ENCODE measurements at places on chromosomes 3 and 15.

DNA sequence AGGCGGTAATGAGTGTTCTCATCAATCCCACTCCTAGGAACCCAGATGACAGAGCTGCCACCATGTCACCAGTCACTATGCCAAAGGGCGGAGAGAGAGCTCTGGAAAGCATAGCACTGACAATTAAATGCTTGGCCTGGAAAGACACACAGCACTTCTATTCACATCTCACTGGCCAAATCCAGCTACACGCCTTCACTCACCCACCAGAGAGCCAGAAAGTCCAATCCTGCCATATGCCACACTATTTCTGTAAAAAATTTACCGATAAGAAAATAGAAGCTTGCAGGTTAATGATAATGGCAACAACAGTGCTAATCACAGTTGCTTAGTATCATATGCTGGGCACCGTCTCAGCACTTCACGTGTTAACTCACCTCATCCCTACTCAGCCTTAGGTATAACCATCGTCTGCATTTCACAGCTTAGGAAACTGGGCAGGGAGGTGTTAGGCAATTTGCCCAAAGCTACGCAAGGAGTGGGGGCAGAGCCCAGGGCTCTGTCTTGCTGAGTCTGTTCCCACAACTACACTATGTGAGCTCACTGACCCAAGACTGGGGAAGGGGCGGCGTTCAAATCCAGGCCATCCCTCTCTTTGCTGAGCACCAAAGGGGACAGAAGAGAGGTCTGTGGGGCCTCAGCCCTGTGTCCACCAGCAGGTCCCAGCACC is 16.5 kb downstream of the KLHL25 start:
- no peak for DNase-seq

DNA sequence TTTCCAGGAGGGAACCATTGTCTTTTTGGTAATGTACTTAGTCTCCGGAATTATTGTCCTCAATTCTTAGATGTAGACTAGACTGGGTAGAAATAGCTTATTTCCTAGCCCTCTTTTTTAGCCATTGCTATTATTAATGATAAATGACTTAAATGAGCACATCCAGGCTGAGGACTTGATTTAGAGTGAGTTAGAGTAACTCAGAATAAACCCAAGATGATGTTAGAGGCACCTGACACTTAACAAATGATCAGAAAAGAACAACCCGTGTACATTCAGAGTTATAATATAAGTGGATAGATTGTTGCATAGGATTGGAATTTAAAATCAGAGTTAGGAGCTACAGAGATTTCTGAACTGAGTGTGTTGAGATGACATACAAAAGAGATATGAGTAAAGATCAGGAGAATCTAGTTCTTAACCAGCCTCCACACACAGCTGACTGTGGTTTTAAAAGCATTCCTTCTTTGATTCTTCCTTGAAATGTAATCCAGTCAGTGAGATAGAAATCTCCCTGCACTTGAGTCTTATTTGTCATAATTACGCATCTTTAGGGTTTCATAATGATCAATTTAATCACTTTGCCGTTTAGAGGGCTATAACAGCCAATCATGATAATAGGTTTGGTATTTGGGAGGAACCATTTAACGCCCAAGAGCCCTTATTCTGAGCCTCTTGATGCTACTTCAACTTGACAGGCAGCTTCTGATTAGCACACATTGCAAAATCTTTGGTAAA is 366.5 kb downstream of the GAP43 start:
- no peak for DNase-seq

DNA sequence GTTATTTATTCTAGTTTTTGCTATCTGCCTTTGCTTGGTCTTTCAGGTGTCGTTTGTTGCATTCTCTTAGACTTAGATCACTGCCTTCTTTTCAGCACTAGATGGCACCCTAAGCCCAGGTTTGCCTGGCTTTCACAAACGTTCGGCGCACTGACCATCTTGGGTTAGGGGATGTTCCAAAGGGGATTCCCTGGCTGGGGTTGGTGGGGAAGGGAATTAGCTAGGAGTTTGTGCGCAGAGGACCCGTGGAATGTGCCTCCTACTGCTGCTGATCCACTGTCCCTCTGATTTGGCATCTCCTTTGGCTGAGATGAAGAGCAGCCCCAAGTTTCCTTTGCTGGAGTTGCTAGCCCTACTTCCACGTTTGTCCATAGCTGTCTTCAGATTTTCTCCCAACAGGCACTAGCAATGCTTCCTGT is 33.9 kb downstream of the PFN2 start:
- DNase-seq: no peak

DNA sequence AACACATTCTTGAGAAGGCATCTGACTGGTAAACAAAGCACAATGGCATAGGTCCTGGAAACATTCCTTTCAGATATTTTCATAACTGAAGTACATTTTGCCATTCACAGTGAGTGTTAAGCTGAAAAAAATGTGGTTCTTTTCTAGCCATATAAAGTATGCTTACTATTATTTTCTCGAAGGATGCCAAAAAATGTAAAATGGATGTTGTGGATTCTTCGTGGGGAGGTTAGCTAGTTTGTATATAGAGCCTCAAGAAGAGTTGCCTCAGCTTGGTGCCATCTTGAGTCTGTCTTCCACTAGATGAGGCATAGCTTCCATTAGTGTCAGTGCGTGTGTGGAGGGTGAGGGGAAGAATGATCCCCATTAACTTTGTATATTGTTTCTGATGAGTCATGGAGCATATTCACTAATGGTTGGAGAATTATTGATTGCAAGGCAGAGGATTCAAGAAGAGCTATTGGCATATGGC is 4.1 kb downstream of the MBNL1 start:
- DNase-seq: no peak

- no peak for DNase-seq
Measured at GRCh38 chr15:73153024-73153423, 100.8 kb downstream of the NEO1 start.

GRCh38 chr3:31288641-31289100 is 244.1 kb upstream of the STT3B start:
- peak; percentile 5 for DNase-seq

- no peak for DNase-seq
Measured at GRCh38 chr3:173006006-173006405, 135.0 kb downstream of the SPATA16 start.

DNA sequence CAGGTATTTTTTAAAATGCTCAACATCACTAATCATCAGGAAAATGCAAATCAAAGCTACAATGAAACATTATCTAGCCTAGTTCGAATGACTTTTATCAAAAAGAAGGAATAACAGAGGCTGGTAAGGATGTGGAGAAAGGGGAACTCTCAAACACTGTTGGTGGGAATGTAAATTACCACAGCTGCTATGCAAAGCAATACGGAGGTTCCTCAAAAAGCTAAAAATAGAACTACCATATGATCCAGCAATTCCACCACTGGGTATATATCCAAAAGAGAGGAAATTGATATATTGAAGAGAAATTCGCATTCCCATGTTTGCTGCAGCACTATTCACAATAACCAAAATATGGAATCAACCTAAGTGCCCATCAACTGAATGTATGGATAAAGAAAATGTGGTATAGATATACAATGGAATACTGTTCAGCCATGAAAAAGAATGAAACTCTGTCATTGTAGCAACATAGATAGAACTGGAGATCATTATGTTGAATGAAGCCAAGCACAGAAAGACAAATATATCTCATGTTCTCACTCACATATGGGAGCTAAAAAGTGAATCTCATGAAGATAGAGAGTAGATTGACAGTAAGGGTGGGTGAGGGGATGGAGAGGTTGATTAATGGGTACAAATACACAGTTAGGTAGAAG is 19.7 kb upstream of the CLN6 start:
- DNase-seq: no peak

DNA sequence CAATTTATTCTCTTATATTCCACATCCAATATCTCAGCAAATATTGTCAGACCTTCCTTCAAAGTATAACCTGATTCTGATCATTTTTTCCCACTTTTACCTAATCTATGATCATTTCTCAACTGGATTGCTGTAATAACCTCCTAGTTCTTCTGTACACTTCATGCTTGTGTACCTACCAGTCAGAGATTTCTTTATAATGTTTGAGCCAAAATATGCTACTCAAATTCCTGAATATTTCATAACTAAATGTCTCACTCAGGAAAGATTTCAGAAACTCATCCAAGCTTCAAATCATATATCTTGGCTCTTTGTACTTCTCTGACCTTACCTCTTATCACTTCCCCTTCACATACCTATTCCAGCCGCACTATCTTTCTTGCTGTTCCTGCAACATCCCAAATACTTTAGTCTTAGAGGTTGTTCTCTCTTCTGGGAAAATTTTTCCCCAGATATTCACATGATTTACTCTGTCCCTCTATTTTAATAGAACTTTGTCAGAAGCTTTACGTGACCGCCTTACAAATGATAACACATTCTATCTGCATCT is 20.0 kb downstream of the BCHE start:
- DNase-seq: no peak

DNA sequence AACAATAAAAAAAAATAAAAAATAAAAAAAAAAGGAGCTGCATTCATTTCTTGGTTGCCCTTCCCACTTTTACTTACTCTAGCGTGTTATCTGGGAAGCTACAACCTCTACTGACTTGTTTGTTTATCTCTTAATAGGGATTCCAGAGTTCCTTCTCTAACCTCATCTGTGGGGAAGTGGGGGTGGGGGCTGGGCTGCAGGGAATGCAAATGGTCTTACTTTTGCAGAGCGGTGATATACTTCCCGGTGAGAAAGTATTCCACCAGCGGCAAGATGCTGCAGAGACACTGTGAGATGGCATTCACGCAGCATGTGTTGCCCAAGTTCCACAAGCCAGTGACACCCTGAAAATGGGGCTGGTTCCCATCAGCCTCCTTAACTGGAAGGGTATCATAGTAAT is 2.1 kb downstream of the USP50 start:
- no peak for DNase-seq

- peak; percentile 49 for DNase-seq
Measured at GRCh38 chr15:66387163-66388042, 691 bp downstream of the MAP2K1 start.

- DNase-seq: no peak
Measured at GRCh38 chr15:67967871-67968431, 86.2 kb upstream of the PIAS1 start.

- no peak for DNase-seq
Measured at GRCh38 chr3:57787867-57788623, 31.9 kb downstream of the SLMAP start.

DNA sequence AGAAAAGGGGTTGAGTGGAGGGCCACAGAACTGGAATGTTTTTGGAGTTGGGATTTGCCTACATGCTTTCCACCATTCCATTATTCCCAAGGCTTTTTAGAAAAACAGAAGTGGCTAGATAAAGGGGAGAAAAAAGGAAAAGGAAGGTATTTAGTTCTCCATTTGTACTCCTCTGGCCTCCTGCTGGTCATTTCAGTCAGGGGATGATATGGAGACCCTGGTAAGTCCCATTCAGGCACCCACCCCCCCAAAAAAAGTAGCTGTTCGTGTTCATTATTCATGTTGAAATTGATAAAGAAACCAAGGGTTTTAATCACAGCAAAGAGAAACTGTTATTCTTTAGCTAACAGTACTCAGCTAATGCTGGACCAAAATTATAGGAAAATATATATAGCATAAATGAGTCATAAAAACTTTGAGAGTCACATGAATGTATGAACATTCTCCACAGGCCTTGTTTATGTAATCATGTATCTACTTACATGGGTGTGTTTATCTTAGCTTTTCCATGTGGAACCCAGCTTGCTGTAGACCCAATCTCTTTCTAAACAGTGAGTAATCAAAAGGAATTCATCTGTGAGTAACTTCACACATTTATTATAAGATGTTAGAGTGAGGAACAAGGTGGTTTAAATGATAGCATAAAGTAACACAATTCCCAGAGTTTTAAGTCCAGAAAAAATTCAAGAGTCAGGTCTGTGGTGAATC is 167.2 kb downstream of the KCNMB2 start:
- DNase-seq: no peak

DNA sequence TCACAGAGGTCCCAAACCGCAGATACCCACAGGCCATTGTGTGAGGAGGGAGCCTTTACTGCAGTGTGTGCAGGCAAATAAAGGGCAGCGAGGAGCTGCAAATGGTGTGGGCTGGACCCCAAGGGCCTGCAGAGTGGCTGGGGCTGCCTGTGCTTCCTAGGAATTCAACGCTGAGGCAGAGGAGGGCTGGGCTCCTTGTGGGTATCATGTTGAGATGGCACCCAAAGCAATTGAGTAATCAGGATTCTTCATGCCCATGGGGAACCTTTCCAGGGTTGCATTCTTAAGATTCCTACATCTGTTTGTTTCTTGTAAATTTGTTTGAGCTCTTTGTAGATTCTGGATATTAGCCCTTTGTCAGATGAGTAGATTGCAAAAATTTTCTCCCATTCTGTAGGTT is 85.4 kb upstream of the LIPC start:
- no peak for DNase-seq

- DNase-seq: no peak
Measured at GRCh38 chr3:126134219-126134975, 46.0 kb downstream of the ALDH1L1 start.

DNA sequence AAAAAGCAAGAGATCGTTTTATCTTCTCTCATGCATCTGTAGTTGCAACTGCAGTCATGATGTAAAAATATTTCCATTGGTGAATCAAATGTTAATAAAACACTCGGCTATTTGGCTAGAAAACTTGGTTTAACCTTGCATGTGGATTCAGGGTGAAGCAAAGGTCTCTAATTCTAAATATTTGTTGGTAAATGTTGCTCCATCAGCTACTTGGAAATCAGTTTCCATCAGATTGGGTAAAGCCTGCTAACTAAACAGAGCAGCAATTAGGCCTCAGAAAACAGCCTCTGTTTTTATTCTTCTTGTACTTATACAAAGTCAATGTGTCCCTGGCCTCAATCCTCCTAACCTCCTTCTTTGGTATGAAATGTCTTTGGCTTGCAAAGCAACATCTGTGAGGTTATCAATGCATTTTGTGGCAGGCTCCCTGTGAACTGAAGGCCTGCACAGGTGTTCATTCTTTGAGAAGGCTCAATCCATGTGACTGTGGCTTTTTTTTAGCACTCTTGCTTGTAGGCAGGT is 312.3 kb downstream of the WDR72 start:
- no peak for DNase-seq

DNA sequence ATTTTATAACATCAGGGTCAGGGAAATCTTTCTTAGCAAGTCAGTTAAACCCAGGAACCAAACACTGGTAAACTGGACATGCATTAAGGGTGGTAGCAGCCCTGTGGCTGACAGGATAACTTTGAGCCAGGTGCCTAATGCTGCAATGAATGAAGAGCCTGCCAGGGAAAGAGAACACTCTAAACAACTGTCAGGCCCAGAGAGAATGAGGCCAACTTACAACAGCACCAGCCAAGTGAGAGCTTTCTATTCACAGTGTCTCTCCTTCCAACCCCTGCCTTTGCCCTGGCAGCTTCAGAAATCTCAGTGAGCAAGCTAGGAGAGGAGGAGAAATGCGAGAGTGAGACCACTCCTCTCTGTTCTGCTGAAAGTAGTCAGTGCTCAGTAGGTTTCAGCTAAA is 50.4 kb upstream of the ATP2C1 start:
- DNase-seq: no peak

- DNase-seq: no peak
Measured at GRCh38 chr3:175208326-175208725, 349.2 kb downstream of the NAALADL2 start.

DNA sequence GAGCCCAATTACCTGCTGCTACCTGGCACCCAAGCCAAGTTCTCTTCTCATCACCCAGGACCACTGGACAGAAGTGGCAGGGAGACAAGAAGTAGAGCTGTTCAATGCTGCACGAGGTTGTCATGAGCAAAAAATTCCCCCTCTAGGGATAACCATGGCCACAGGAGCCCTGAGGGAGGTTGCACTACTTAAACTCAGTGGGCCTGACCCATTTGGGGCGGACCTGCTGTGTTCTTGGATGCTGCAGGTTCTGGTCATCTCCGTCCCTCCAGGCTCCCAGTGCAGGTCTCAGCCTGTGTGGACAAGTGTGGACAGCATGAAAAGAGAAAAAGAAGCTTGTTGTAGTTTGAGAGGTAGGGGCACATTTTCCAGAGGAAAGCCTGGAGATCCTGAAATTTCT is 26.1 kb upstream of the MANF start:
- no peak for DNase-seq

Measured in activated T-helper 1 cell treated with anti-CD3 and anti-CD28 coated beads, Interleukin-2, amount 50 U/mL, for 16 hours (primary cell).